ENCODE measurements at places on chromosomes 12 and 14.

GRCh38 chr12:101430456-101430855, 22.9 kb upstream of the ARL1 start:
- no peak for DNase-seq

DNA sequence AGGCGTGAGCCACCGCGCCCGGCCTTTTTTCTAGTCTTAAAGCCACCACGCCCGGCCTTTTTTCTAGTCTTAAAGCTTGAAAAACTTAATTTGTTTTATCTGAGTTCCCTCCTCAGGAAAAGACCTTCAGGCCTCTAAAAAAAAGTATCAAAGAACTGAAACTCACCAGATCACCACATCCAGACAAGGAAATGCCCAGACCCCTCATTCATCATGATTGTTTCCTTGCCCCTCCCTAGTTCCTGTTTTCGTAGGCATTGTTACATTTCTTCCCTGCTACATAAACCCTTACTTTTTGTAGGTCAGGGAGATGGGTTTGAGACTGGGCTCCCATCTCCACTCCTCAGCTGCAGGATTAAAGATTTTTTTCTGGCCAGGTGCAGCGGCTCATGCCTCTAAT, 21.1 kb upstream of the VWF start:
- no peak for DNase-seq

GRCh38 chr12:68367116-68367515, 35.0 kb upstream of the MDM1 start:
- no peak for DNase-seq

- DNase-seq, result peak; percentile 85
These were observed 10.6 kb downstream of the CD163L1 start for GRCh38 chr12:7433276-7433822.

DNA sequence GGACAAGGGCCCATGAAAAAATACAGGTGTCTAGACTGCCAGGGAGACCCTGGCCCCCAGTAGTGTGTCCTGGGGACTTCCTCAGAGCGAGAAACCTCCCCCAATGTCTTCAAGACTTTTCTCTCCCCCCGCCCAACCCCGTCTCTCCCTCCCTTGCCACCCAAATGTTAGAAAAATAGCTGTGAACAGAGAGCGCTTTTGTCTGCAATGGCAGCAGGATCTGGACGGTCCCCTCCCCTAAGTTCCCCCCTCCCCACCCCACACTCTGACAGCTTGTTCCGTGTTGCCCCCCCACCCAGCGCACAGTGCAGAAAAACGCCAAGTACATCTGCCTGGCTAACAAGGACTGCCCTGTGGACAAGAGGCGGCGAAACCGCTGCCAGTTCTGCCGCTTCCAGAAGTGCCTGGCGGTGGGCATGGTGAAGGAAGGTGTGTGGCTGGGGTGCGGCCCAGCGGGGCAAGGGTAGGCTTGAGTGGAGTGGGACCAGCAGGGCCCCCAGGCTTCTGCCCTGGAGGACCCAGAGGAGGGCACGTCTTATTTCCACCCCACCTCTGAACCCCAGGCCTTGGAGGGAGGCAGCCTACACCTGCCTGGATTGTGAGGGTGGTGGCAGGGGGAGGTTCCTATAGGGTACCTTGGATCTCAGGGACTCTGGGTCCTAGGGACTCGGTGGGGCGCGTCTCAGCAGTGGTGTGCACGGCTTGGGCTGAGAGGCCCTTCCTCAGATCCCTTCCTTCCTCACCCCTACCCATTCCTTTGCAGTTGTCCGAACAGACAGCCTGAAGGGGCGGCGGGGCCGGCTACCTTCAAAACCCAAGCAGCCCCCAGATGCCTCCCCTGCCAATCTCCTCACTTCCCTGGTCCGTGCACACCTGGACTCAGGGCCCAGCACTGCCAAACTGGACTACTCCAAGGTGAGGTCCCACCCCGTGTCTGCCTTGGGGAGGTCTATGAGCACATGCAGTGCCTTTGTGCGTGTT, 4.8 kb downstream of the NR4A1 start:
- DNase-seq, result no peak

- DNase-seq, result peak; percentile 49
These were observed 24.2 kb downstream of the CHST11 start for GRCh38 chr12:104480826-104481440.

- no peak for DNase-seq
These were observed 1.4 kb downstream of the JPH4 start for GRCh38 chr14:23577004-23577681.

GRCh38 chr14:70192915-70193314, 4.2 kb upstream of the SLC8A3 start:
- DNase-seq, result no peak

All from epithelial cell of esophagus (primary cell).